ENCODE measurements at places on chromosomes 3 and 15.

DNA sequence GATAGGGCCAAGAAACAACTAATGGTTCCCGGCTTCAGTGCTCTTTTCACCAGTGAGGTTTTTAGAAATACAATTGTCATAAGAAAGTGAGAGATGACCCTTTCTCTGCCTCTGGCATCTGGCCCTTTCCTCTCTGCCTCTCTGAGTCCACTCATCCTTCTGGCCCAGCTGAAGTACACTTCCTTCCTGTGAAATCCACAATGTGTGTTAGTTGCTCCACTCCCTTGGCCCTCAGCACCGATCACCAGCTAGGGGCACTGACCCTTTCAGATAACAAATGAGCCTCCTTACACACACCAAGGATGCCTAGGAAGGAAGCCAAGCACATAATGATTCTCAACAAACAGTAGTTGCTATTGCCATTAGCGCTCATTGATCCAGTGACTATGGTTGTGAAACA lies 2.9 kb upstream of the CAV3 start:
- DNase-seq = no peak

GRCh38 chr3:44065311-44066094 lies 176.2 kb upstream of the TOPAZ1 start:
- DNase-seq = no peak

GRCh38 chr3:65848024-65848423 lies 190.7 kb downstream of the MAGI1 start:
- no peak for DNase-seq

DNA sequence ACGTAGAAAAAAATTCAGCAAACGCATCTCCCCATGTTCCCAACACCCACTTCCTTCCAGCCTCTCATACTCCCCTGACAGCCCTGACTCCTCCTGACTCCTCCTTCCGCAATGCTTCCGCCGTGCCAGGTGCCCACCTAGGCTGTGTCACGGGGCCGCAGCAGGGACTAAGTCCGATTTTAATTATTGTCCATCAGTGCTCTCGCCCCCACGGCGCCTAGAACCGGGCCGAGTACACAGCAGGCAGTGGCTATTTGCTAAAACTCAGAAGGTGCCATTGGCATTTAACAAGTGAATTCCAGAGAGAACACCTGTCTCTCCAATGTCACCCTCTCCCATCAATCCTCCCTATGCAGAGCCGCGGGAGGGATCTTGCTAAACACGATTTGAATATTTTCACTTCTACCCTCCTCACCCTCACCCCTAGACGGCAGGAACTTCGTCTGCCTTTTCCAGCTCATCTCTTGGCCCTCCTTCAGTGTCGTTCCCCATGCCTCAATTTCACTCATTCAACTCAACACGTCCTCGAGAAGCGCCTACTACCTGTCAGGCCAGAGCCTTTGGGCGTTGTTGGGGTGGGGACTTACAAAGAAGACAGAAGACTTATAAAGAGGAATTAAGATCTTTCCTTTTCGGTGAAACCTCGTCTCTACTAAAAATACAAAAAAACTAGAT lies 11.5 kb upstream of the SHF start:
- DNase-seq = peak; percentile 52

DNA sequence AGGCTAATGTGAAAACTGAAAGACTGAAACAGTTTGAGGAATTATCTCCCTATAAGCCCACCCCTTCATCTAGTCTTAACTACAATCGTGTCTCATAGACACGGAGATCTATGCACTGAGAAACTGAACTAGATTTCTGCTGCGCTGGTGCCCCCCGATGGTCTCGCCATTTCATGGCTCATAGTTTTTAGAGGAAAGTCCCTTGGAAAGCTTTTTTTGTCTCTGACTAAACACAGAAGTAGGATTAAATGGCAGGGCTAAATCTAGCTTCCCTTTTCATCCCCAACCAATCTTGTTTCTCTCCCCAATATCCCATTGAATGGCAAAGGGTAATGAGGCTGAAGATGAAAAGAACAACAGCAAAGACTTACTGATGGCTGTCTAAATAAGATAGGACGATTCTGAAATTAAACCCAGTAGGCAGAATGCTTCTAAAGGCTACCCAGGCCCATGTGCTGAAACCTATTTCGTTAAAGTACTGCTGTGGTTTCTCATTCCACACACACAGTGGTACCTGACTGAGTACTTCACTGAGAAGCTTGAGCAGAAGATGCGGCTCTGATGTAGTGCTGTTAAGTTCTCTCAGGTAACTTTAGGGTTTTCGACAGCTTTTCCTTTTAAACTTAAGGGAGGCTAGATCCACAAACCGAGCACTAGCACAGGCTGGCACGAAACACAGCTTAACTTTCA lies 142.7 kb downstream of the GADL1 start:
- peak; percentile 66 for DNase-seq

DNA sequence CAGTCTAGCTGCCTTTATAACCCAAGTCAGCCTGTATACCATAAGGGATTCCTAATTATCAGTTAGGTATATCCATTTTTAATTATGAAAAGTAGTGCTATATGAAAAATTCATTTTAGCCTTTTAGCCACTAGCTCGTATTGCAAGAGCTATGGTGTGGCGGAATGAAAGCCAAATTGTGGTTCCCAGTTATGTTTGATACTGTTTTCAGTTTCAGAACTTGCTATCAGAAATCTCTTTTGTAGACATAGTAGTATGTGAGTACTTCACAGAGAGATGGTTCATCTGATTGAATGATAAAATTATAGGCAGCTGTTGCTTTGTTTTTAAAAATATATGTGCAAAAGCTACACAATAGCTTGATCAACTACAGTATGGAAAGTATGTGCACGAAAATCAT lies 134.6 kb downstream of the SLC25A26 start:
- DNase-seq = no peak

GRCh38 chr3:167862104-167862730 lies 126.7 kb downstream of the SERPINI1 start:
- no peak for DNase-seq

DNA sequence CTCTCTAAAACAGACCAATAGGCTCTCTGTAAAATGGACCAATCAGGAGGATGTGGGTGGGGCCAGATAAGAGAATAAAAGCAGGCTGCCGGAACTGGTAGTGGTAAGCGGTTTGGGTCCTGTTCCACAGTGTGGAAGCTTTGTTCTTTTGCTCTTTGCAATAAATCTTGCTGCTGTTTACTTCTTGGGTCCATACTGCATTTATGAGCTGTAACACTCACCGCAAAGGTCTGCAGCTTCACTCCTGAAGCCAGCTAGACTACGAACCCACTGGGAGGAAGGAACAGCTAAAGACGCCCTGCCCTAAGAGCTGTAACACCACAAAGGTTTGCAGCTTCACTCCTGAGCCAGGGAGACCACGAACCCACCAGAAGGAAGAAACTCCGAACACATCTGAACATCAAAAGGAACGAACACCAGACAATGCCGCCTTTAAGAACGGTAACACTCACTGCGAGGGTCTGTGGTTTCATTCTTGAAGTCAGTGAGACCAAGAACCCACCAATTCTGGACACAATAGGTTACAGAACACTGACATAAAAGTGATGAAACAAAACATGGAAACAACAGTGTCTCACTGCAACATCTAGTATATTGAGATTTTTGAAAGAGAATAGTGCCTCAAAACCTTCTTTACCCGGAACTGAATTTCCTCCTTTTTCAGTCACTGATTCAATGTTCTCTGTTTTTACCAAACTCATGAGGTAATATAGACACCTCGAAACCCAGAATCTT lies 28.8 kb upstream of the PLSCR2 start:
- no peak for DNase-seq

GRCh38 chr15:63051156-63052066 lies 8.9 kb downstream of the TPM1 start:
- DNase-seq = no peak

DNA sequence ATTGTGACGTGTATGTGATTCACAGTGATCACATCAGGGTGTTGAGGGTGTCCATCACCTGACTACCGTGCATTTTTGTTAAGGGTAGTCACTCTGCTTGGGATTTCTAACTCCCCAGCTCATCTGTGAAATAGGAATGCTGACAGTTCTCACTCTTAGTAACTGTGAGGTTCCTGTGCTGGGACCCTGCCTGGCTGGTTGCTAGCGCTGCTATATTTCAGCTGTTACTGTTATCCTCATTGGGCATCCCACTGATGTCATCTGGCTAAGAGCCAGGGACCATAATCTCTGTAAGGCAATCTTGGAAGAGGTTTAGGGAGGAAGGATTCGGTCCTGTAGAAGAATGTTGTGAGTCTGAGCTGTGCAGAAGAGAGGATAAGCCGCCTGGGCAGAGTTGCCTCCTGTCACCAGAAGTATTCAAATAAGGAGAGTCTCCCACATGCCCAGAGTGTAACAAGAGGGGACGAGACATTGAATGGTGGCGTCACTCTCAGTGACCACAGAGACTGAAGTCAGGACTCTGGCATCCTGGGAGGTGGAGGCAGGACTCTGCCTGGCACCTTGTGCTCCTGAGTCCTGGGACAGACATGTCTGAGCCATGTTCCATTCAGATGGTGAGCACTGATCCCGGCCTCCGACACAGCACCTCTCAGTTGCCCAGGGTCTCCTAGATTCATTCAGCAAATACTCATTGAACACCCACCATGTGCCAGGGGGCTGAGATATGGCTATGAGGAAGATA lies 52.2 kb downstream of the FBLN2 start:
- DNase-seq = no peak

GRCh38 chr15:34314491-34315490 lies 22.8 kb downstream of the SLC12A6 start:
- DNase-seq = no peak

DNA sequence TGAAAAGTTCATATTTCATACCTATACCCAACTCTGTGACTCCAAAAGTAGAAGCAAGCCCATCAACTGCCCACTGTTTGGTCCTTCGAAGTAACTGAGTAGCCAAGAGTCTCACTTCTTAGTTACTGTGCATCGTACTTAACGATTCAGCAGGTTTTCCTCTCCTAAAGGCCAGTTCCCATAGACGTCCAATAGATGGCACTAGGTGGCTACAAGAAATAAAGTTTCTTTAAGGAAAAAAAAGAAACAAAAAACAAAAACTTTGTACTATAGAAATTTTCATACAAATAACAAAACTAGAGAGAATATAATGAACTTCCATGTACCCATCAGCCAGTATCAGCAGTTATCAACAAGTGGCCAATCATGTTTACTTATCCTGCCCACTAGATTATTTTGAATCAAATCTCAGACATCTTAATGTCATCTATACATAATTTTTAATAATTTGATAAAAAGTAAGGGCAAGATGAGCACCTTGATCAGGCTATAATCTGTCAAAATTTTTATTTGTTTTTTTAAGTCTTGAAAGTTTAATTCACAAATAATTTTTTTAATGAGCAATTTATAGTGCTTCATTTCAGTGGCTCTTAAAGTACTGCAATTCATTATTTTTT lies 63.8 kb upstream of the ACP3 start:
- DNase-seq = no peak

GRCh38 chr15:34122771-34123183 lies 20.9 kb downstream of the PGBD4 start:
- no peak for DNase-seq

DNA sequence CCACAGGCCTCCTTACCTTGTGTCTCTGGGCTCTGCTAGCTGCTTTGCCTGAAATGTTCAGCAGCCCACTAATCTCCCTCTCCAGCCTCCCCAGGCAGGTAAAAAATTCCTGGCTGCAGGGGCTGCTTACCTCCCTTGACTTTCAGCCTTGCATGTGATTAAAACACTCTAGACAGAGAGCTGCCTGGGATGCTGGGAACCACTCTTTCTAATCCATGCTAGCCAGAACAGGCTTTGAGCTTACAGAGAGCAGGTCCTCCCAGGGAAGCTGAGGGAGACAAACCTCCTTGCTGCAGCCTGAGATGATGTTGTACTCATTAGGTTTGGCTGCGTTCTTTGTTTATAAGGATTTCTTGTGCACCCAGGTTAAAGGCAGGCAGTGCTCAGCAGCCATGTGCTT lies 33.7 kb upstream of the LIPC start:
- DNase-seq = no peak

DNA sequence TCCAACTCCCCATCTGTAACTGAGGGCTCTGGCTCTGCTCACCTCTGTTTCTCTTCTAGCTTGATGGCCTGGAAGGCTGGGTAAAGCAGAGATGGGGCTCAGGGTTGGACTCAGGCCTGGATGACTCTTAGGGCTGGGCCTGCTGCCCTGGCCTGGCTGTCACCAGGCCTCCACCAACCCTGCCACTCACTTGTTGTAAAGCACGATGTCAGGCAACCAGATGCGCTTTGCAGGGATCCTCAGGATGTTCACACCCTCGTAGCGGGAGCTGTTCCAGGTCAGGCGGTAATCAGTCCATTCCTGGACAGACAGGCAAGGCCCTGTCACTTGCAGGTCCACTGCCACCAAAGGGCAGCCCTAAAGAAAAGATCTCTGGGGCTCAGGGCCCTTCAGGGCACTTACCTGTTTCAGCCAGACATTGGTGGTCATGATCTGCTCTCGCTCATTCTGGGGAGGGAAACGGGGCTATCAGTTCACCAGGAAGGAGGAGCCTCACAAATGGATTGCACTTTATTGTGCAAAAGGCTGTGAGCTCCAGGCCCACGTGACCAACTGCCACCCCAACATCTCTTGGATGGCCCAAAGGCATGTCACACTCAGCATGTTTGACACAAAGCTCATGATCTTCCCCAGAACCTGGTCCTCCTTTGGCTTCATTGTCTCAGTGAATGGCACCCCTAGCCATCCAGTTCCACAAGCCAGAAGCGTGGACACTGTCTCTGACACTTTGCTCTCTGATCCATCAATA lies 9.9 kb downstream of the CHRNB4 start:
- DNase-seq = no peak

- DNase-seq = no peak
These were observed 6.6 kb downstream of the MAP2K5 start for GRCh38 chr15:67548862-67549651.

- no peak for DNase-seq
These were observed 47.3 kb downstream of the HES1 start for GRCh38 chr3:194183271-194183670.

DNA sequence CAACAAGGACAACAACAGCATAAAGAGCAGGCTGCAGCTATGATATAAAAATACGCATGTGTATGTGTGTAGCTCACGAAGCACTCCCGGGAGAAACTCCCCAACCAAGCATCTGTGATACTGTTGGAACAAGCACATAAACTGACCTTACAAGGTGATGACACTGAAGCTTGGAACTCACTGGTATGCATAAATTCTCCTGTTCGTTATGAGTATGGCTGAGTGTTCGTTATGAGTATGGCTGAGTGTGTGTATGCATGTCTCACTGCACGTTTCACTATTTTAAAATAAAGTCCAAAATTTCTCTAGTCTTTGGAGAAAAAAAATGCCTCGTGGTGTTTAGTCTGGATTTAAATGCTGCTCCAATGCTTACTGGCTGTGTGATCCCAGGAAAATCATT lies 256.8 kb downstream of the RORA start:
- no peak for DNase-seq
